ENCODE measurements at places on chromosomes 7 and 10. TPM values are rescaled to one million over a fixed set of nuclear protein-coding genes. Genes with fewer than 3 reads are reported as not detected.

Gene CHST15
- total RNA-seq = 26.1 TPM

Gene NRCAM
- total RNA-seq = 40.0 TPM

Gene CPA4
- 2.1 TPM for total RNA-seq

Gene LRIT1
- not detected for total RNA-seq

Gene CTAGE4
- total RNA-seq = not detected

Gene NUTM2B
- 0.37 TPM for total RNA-seq

Gene PSAP
- 970 TPM for total RNA-seq

Gene MOGAT3
- total RNA-seq = not detected

Gene RAMP3
- total RNA-seq = not detected

Gene STEAP1B
- total RNA-seq = 4.2 TPM

Gene ADRB1
- total RNA-seq = 0.07 TPM

Gene TAS2R41
- not detected for total RNA-seq

Gene CTAGE8
- 1.4 TPM for total RNA-seq

Gene IMMP2L
- total RNA-seq = 6.1 TPM

DNA sequence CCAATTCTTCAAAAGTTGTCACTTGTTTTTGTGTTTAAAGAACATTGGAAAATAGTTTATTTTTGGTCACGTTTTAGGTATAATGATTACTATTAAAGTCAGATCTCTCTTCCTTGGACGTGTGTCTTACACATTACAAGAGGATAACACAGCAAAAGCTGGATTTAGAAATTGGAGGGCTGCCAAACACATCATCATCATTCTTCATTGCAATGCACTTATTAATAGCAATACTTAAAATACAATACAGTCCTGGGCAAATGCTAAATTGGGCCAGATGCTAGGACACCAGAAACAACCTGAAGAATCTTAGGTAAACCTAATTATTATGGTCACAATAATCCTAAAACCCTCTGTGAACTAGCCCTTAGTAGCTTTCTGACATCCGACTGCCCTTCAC is 303.6 kb downstream of the DGKB start:
- no peak for DNase-seq

DNA sequence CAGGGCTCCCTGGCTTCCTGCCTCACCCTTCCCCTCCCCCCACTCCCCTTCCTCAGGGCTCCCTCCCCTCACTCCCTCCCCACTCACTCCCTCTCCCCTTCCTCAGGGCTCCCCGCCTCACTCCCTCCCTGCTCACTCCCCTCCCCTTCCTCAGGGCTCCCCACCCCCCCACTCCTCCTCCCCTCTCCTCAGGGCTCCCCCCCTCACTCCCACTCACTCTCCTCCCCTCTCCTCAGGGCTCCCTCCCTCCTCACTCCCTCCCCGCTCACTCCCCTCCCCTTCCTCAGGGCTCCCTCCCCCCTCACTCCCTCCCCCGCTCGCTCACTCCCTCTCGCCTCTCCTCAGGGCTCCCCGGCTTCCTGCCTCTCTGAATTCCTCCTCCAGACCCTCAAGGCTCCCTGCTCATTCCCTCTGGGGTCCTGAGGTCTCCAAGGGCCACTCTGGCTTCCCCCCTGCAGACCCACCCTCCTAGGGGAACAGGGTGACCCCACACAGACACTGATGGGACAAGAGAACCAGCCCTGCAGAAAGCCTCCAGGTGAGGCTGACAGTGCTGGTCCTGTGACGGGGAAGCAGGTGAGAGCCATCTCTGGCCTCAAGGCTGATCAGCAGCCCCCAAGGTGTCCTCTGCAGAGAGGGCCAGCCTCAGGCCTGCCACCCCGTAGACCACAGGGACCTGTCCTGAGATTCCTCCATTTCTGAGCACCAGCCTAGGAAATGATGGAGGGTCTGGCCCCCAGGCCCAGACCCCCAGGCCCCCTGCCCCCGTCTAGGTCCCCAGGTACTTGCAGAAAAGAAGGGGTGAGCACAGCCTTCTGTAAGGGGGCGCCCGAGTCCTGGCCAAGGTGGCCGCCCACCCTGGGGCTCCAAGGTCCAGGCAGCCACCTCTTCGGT is 47.2 kb downstream of the PWWP2B start:
- DNase-seq = no peak

GRCh38 chr10:61903221-61903927 is 1.9 kb downstream of the ARID5B start:
- no peak for DNase-seq

GRCh38 chr7:116955340-116955739 is 2.0 kb downstream of the ST7 start:
- no peak for DNase-seq

DNA sequence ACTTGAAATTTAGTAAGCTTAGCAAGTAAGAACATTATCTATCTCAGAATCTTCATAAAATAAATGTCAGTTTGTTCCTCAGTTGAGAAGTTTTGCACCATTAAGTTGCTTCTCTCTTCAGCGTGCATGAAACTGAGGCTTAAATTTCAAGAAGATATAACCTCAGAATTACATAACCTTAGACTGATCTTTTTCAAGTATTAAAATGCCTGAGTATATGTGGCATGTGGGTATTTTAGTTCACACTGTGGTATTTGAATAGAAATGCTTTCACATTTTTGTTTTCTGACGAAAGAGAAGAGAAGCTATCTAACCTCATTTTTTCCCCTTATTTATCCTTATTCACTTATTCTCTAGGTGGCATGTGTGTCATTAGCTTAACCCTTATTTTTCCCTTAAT is 104.1 kb downstream of the PHF14 start:
- DNase-seq = no peak

DNA sequence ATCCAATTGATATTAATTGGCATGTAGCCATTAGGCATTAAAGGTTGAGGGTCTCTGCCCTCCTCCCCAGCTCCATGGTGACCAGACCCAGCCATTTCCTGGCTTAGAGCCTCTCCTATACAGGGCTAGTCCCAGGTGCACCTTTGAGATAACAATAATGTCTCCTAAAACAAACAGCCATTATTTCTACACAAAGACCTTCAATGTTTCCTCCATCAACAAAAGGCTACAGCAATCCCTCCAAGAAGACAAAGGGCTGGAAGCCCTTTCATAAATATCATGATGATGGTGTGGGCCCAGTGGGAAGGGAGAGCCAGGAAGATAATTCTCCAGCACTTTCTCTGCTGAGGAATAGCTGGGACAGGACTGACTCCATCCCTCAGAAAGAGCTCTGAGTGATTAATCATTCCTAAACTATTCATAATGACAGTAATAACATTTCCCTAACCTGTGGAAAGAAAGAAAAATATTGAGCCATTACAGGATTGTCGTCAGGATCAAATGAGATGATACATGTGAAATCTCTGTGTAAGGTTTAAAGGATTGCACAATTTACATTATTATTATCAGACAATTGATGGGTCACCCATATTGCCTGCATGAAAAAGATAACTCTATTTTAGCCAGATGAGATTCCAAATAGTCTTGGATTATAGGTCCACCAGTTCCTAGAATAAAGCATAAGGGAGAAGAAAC is 10.2 kb downstream of the PKD2L1 start:
- DNase-seq = no peak

GRCh38 chr10:76991621-76992020 is 646.0 kb downstream of the KCNMA1 start:
- DNase-seq = no peak

GRCh38 chr7:100431286-100431735 is 1.7 kb downstream of the MEPCE start:
- DNase-seq = peak; percentile 83

GRCh38 chr10:100568912-100569311 is 33.2 kb downstream of the HIF1AN start:
- no peak for DNase-seq

DNA sequence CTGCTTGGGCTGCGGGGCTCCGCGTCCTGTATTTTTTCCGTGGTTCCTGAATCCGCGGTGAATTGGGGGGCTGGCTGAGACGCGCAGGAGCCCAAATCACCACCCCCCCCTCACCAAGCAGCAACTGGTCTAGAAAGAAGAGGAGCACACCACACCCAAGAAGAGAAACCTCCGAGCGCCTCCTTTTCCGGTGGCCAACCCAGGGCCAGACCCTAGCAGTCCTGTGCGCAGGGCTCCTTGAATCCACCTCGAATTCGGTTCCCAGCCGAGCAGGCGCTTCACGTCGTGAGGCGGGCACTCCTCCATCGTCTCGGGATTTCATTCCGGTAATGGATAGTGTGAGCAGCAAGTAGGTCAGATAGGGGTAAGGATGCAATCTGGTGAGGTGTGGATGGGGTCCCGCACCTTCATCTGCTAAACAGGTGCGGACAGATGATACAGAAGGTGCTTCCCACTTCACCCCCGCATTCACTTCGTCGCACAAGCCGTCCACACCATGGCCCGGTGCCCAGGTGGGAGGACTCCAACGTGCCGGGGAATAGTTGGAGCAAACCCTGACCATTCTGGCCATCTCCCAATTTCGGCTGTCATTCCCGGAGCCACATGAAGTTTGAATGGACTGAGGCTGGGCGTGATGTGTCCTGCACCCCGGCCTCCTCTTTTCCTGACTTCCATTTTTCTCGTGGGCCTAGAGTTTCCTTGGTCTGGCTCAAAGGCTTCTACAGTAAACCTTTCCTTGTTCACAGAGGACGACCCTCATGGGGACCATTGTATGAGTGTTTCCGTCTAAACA is 19.8 kb upstream of the ZNF273 start:
- no peak for DNase-seq

DNA sequence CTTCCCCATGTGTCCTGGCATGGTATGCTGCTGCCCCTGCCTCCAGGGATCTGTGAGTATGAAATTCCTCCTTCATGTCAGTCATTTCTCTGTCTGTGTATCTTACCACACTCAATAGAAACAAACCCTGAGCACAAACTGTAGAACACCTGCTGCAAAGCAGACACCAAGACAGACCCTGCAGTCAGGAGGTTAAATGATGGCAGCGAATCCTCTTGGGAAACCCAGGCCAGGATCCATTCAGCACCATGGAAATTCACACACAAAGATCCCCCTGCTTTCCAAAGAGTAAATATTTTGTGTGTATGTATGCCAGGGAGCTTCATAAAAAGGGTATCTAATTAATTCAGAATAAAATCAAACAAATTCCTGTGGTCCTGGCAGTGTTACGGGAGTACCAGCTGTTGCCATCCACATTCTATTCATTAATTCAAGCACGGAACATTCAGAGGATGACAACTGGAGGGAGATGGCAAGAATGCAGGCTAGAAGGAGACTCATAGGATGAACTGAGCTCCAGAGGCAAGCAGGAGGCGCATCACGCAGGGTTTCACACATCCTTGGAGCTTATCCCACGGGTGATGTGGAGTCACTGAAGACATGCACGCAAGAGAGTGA is 14.8 kb downstream of the ITIH5 start:
- no peak for DNase-seq

DNA sequence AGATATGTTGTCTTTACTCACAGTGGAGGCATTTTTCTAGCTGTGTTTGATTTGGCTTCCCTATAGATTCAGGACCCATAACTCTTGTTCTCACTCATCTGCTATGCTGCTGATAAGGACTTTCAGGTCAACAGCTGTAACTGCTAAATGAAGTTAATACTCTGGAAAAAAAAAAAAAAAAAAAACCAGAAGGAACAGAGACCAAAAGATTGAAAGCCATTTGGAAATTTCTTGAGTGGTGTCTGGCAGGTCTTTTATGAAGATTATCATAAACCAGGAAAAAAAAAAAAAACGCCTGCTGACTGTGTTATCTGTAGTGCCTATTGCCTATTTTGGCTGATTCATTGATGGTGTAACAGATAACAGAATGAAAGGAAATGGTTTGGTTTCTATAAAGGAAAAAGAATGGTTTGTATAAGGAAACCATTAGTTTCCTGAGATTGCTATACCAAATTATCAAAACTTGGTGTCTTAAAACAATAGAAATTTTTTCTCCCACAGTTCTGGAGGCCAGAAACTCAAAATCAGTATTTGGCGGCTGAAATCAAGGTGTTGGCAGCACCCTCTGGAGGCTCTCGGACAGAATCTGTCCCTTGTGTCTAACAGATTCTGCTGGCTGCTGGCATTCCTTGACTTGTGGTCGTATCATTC is 60.5 kb upstream of the BET1 start:
- no peak for DNase-seq

GRCh38 chr10:72337039-72337629 is 17.6 kb downstream of the DNAJB12 start:
- DNase-seq = no peak

DNA sequence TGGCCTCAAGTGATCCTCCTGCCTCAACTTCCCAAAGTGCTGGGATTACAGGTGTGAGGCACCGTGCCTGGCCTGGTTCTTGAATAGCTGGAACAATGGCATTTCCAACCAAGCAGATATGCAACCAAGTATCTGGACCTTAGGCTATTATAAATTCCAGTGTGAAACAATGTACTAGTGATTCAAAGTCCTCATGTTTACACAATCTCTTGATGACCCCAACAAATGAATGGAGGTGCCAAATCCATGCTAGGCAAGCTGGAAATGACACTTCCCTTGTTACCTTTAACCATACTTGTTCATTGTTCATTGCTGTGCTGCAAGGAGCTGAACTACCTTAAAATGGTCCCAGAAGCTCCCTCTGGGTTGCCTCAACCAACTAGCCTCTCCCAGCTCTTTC is 282.2 kb upstream of the KLF14 start:
- DNase-seq = no peak

- no peak for DNase-seq
Measured at GRCh38 chr10:11307937-11308336, 290.3 kb downstream of the CELF2 start.

DNA sequence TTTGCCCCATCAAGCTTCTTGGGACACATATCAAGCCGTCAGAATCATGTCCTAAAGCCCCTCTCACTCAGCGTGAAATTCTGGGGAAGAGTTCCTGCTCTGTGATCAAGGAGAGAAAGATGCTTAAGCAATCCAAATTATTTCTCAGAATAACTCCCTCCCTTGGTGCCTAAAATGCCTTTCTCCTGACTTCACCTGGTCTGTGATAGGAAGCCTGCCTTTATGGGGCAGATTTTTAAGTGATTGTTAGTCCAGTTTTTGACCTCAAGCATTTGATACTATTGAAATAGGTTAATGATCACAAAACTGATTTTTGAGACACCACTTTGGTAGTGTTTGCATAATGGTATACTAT is 76.4 kb upstream of the MAGI2 start:
- no peak for DNase-seq

- no peak for DNase-seq
Measured at GRCh38 chr10:37489658-37490003, 364.2 kb downstream of the ANKRD30A start.

- no peak for DNase-seq
Measured at GRCh38 chr10:92829042-92829785, 19.1 kb upstream of the EXOC6 start.

DNA sequence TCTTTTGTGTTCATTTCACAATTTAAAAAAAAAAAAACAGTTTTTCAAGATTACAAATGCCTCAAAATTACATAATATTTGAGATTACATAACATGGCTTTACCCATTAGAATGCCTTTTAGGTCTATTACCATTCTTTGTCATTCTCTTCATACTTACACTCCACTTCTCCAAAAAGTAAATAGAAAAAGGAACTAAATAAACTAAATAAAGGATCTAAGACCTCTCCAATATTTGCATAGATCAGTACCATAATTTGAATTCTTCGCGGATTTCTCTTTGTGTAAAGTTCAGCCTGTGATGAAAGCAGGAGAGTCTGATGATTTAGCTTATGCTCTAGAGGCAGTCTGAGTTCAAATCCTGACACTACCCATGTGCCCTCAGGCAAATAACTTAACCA is 56.4 kb upstream of the C1GALT1 start:
- DNase-seq = no peak

- DNase-seq = peak; percentile 33
Measured at GRCh38 chr10:103551619-103552602, 58.4 kb downstream of the NEURL1 start.

- no peak for DNase-seq
Measured at GRCh38 chr7:74269757-74270277, 15.6 kb upstream of the RFC2 start.
